LoVo (cell line): ENCODE measurements at places on chromosomes 16 and 17.
A peak's percentile ranks its signal among the peaks of the same experiment; 100 is the strongest.

DNA sequence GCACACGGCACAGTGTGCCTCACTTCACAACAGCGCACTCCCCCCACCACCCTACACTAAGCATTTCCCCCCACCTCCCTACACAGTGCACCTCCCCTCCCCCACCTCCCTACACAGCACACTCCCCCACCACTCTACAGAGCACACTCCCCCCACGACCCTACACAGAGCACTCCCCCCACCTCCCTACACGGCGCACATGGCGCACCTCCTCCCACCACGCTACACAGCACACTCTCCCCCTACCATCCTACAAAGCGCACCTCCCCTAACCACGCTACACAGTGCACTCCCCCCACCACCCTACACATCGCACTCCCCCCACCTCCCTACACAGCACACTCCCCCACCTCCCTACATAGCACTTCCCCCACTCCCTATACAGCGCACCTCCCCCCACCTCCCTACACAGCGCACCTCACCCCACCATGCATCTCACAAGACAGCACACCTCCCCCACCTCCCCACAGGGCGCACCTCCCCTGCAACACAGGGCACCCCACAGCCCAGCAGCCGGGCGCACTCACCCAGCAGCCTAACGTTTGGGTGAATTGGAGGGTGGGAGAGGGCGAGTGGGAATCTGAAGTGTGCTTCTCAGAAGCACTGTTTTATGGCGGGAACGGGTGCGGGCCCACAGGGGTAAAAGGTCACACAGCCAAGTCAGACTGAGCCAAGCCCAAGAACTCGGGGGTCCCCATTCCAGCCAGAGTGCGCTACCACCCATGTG lies 10.3 kb downstream of the KNOP1 start:
- DNase-seq: no peak

DNA sequence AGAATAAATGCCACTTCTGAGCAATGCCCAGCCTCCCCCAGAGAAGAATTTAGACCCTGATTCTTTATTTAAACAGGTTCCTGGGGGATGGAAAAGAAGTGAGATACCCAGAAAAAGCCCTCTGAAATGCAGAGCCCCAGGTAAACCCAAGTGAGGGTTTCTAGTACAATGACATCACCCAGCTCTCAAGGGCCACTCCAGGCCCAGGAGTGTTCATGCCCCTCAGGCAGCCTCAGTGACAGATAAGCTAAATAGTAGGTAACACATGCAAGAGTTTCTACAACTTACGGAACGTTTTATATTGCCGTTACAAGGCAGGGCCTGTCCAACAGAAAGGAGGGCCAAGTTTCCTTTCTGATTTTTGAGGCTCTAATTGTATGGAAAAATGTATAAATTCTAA lies 683.7 kb upstream of the SALL1 start:
- DNase-seq: no peak

- DNase-seq: peak; percentile 70
These were observed 1.2 kb downstream of the TRIM47 start for GRCh38 chr17:75876938-75877751.

GRCh38 chr16:88638323-88639230 lies at the start of gene IL17C:
IL17C (plus strand) TSS chr16:88638572; CDS start chr16:88638642, 70 bp downstream.
- no peak for DNase-seq

DNA sequence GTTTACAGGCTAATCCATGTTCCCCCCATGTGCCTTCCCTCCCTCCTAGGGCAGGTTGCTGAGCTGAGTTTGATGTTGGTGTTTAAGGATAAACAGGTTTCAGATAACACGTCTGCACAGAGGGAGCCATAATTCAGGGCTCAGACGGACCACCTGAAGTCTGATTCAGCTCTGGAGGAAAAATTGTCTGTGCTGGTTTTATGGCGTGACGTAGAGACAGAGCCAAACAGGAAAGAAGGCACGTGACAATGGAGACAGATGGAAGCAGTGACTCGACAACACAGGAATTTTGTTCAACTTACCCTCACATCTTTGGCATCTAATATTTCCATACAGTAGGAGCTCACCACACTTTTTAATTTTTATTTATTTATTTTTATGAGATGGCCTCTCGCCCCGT lies 10.7 kb upstream of the USP10 start:
- DNase-seq: no peak

- DNase-seq: no peak
These were observed 796 bp downstream of the NT5M start for GRCh38 chr17:17303847-17304490.

DNA sequence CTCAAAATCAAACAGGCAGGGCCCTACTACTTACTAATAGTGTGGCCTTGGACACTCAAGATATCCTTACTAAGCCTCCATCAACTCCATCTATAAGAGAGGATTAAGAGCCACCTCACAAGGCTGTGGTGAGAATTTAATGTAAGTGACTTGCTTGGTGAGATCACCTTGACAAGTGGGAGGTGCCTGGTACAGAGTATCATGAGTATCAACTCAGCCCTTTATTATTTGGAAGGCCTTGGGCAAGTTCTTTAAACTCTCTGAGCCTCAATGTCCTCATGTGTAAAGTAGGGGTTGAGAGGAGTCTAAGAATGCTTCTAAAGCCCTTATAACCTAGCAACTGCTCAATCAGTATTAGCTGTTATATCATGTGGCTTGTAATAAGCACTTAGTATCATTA lies 15.0 kb downstream of the THUMPD1 start:
- DNase-seq: no peak

GRCh38 chr17:12927541-12928425 lies 90.0 kb downstream of the ELAC2 start:
- no peak for DNase-seq

GRCh38 chr17:49548506-49549310 lies 27.0 kb upstream of the NXPH3 start:
- DNase-seq: no peak

- DNase-seq: no peak
These were observed 24.2 kb downstream of the NSMCE1 start for GRCh38 chr16:27244363-27244755.
